Fibroblast of the aortic adventitia (primary cell): ENCODE measurements at places on chromosomes 12 and 14. TPM values are rescaled to one million over a fixed set of nuclear protein-coding genes. Genes with fewer than 3 reads are reported as not detected.
A peak's percentile ranks its signal among the peaks of the same experiment; 100 is the strongest.

SLC6A15 gene
- 8.9 and 53.3 TPM in 2 replicates for total RNA-seq

KRT80 gene
- total RNA-seq, result 0.25 and 0.36 TPM in 2 replicates

PAPLN gene
- total RNA-seq, result 3.0 TPM in 2 replicates

KCNJ8 gene
- total RNA-seq, result 2.1 and 5.6 TPM in 2 replicates

YAF2 gene
- total RNA-seq, result 13.2 and 17.3 TPM in 2 replicates

CIROP gene
- total RNA-seq, result 1.8 TPM in 1 of 2 replicates, not detected in the other

ST8SIA1 gene
- 4.6 and 13.7 TPM in 2 replicates for total RNA-seq

AQP6 gene
- total RNA-seq, result 0.09 TPM in 1 of 2 replicates, not detected in the other

FOXG1 gene
- 0.63 TPM in 1 of 2 replicates, not detected in the other for total RNA-seq

KRT83 gene
- not detected in 2 replicates for total RNA-seq

CEBPE gene
- total RNA-seq, result not detected in 2 replicates

- DNase-seq, result no peak
Observed at GRCh38 chr14:104437703-104438102, 141.9 kb upstream of the C14orf180 start.

GRCh38 chr14:71206766-71207371, 299.6 kb downstream of the PCNX1 start:
- DNase-seq, result peak; percentile 85

DNA sequence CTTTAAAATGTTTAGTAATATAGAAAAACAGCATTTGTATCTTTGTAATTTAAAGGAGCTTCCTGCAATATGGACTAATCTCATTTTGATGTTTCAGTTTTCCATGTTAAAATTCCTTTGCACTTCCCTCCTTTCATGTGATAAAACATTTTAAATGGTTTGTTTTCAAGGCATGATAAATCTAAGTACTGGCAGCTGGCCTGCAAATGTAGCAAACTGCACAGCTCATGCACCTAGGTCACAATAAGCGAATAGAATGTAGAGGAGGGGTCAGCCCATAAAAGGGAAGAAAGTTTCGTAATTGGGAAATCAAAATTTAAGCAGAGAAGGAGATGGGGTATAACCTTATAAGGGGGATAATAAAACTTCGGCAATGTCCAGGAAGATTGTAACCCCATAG, 80.0 kb upstream of the KCNH3 start:
- DNase-seq, result no peak

GRCh38 chr12:57473886-57474285, 5.8 kb downstream of the ARHGAP9 start:
- DNase-seq, result no peak

DNA sequence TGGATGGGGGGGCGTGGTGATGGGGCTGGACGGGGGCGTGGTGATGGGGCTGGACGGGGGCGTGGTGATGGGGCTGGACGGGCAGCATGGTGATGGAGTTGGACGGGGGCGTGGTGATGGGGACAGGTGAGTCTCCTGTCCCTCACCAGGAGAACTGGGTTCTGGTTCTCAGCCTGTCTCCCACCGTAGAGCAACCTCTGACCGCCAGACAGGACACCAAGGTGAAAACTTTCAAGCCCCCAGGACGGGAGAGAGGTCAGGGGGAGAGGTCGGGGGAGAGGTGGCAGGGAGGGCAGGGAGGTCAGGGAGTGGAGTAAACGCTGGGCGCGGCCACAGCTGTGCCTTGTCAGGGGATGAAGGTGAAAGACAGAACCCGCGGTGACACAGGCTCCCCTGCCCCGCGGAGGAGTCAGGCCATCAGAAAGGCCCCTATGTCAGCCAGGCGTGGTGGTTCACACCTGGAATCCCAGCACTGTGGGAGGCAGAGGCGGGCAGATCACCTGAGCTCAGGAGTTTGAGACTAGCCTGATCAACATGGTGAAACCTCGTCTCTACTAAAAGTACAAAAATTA, 84.6 kb downstream of the GALNT9 start:
- no peak for DNase-seq

DNA sequence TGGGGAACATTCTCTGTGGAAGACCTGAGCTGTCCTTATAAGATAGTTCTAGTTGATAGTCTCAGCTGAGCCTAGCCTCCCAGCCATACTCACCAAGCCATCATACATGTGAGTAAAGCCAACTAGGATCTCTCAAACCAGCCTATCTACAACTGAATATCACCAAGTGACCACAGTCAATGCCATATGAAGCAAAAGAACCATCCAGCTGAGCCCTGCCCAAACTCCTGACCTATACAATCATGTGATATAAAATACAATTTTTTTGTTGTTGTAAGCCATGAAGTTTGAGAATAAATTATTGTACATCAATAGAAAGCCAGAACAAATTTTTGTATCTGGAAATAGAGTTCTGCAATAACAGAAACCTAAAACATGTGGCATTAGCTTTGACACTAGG, 118.3 kb downstream of the SLC25A21 start:
- no peak for DNase-seq

GRCh38 chr12:11839091-11839641, 189.7 kb downstream of the ETV6 start:
- DNase-seq, result peak; percentile 73

- DNase-seq, result no peak
Observed at GRCh38 chr12:115750340-115750739, 527.2 kb downstream of the MED13L start.

- no peak for DNase-seq
Observed at GRCh38 chr14:82676403-82676802, 1142.8 kb upstream of the SEL1L start.

DNA sequence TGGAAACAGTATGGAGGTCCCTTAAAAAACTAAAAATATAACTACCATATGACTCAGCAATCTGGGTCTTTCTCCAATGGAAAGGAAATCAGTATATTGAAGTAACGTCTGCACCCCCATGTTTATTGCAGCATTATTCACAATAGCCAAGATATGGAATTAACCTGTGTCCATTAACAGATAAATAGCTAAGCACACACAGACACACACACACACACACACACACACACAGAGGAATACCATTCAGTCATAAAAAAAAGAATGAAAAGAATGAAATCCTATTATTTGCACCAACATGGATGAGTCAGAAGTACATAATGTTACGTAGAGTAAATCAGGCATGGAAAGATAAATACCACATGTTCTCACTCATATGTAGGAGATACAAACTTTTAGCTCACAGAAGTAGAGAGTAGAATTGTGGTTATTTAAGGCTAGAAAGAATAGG, 4.7 kb downstream of the KLRK1 start:
- peak; percentile 64 for DNase-seq

DNA sequence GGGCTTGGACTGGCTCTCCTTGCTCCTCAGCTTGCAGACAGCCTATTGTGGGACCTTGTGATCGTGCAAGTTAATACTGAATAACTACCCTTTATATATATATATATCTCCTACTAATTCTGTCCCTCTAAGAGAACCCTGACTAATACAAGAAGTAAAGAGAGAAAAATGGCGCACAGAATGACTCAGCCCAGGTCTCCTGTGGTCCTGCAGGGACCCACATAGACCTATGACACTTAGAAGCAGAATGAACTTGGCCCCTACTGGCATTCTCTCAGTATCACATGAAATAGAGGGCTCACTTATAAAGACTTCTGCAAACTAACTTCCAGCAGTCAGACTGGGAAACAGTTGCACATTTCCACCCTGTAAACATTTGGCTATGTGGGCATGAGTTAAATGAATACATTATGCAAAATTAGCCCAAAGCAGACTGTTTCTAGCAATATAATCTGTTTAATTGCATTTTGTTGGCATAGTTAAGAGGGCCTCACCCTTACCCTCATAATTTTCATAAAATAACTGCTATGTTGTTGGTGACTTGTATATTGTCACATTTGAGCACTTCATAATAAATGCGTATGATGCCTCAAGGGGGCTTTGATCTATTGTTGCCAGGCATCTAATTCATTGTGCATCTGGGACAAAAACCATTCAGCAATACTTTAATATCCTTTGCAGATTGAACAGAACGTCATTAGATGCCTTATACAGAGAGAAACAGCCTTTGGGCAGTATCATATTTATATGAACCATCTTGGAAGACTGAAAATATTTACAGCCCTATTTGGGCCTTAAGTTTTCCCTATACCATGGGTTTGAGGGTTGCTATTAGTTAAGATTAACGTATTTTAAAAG, 349.7 kb upstream of the DIO2 start:
- DNase-seq, result no peak

- DNase-seq, result no peak
Observed at GRCh38 chr12:916712-917445, 32.6 kb downstream of the RAD52 start.

DNA sequence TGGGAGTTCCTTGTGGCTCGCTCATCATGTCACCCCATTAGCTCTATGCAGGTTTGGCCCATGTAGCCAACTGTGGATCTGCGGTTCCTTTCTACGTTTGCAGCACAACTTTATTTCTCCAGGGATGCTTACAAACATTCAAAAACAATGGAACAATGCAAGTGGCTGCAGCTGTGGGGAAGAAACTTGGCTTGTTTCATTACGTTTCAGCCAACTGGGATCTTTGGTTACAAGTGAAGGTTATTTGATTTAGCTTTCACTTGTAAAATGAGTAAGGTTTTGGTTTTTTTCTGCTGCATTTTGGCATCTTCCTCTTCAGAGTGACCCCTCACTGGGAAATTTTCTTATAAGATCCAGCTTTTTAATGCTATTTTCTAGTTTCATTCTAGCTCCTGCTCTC, 105.9 kb downstream of the PLXNC1 start:
- DNase-seq, result peak; percentile 61

DNA sequence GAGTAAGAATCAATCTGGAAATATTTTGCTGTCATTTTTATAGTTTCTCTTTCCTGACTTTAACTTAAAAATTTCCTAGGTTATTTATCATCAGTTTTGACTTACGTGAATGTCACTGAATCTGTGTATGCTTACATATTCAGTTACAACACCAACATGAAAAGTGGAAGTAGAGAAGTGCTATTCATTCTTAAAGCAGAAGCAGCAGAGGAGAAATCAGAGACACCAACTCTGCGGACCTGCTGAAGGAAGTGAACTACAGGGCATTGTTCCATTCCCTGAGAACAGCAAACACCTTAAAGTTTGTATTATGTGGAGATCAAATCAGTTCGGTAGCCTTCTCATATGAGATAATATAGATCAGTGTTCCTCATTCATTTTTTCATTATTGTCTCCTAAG, 34.1 kb downstream of the RAD51B start:
- DNase-seq, result no peak

DNA sequence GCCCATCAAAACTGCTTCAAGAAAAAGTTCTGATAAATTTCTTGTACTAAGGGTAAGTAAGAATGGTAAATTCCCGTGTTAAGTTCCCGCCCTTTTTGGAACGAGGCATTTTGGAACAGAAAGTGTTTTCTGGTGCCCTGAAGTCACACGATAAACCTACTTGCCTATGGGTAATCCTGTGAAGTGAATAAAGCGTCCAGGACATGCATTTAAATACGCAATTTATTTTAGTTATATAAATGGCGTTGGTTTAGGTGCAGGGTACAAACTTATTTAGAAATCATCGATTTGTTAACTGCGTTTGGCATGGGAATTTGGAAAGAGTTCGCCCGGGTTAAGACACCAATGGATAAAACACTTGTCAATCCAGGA, 715 bp upstream of the RAP1B start:
- peak; percentile 72 for DNase-seq

DNA sequence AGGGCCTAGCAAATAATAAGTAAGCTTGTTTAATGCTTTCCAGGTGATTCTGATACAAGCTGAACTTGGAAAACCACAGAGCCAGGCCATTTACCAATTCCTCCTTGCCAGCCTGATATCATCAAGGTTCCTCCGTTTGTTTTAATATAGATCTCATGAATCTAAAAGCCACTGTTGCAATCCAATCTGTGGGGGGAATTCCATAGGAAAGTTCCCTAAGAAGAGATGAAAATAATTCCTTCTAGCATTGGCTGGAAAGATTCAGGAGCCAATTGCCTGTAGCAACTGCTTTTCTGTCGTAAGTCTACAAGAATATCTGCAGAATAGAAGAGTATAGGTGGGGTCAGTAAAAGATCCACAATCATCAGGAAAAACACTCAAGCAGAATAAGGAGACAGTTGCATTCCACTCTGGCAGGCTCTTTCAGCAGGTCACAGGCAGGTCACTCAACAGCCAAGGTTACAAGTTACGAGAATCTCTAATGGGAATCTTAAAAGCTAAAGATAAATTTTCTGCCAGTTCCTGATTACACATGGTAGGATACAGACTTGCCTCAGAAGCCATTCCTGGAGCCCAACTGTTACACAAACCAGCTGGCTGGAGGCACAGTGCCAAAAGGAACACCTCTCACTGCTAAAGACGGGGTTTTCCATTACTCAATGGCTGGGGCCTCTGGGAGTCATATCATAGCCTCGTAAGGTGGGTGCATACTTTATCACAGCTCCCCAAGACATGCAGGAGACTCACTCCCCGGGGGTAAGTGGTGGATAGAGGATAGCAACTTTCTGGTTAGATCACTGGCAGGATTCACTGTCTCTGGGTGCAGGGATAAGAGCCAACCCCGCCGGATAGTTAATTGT, 43.6 kb downstream of the FGD6 start:
- peak; percentile 93 for DNase-seq

DNA sequence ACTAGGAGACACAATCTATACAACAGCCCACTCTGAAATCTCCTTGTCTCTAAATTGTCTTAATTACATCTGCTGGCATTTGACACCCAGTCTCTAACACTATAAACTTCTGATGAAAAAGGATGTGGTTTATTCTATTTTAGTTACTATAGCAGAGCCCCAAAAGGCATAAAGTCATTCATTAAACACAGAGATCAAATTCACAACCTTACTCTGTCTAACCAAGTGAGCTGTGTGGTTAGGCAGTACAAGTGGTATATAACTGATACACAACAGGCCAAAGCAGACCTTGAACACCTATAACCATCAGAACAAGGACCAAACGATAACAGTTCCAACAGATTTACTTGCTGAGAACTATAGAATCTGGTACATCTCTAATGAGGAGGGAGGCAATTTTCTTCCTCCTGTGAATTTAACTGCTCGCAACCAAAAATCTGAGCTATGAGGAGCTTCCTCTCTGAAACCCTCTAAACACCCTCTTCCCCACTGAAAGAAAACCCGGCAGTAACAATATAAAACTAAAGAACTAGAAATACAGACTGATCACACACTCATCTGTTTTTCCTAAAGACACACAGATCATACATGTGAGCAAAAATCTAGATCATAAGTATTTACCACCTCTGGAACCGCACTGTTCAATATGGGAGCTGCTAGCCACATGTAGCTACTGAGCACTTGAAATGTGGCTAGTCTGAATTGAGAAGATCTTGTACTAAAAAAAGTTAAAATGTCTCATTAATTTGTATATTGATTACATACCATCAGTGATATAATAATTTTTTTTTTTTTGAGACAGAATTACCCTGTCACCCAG, 17.7 kb downstream of the SPPL3 start:
- DNase-seq, result no peak
